Stimulated activated CD4-positive, alpha-beta T cell treated with anti-CD3 and anti-CD28 coated beads, Interleukin-1b, Interleukin-23, amount 100 ng/mL, for 1 hour (primary cell): ENCODE measurements at places on chromosomes 11 and 22.

- no peak for DNase-seq
These were observed 4.1 kb downstream of the OMP start for GRCh38 chr11:77106759-77107158.

- DNase-seq: no peak
These were observed 462.8 kb downstream of the INSC start for GRCh38 chr11:15577519-15577918.

DNA sequence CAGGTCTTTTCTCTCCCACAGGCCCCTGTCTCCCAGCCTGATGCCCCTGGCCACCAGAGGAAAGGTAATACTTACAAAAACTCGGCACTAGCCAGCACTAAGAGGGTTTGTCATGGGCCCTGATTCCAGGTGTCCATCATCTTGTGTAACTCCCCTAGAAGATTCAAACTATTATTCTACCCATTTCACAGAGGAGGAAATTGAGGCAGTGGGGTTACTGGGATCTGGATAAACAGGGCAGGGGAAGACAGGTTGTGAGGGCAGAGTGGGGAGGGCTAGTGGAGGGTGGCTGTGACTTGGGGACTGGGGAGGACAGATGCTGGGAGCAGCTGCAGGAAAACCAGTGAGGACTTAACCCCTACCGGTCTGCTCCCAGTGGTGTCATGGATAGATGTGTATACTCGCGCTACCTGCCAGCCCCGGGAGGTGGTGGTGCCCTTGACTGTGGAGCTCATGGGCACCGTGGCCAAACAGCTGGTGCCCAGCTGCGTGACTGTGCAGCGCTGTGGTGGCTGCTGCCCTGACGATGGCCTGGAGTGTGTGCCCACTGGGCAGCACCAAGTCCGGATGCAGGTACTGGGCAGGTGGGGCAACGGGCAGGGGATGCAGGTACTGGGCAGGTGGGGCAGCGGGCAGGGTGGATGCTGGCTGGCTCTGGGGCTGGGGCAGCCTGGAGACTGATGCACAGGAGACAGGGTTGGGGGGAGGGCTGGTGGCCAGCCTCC is 1.2 kb downstream of the VEGFB start:
- no peak for DNase-seq

- no peak for DNase-seq
These were observed 14.4 kb downstream of the MMP7 start for GRCh38 chr11:102516179-102516578.

DNA sequence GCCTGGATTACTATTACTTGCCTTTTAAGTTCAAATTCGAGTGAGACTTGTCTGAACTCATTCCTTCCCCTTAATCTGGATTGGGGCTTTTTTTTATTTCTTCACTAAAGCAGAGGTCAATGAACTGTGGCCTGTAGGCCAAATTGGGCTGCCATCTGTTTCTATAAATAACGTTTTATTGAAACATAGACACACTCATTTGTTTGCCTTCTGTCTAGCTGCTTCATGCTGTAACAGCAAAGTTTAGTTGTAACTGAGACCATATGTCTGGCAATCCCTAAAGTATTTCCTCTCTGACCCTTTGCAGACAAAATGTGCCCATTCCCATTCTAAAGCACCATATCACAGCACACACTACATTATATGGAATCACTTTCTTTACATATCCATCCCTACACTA is 207.9 kb upstream of the ISX start:
- no peak for DNase-seq

GRCh38 chr11:3745161-3745560 is 52.2 kb downstream of the NUP98 start:
- DNase-seq: no peak
